ENCODE measurements at places on chromosomes 4 and X.

DNA sequence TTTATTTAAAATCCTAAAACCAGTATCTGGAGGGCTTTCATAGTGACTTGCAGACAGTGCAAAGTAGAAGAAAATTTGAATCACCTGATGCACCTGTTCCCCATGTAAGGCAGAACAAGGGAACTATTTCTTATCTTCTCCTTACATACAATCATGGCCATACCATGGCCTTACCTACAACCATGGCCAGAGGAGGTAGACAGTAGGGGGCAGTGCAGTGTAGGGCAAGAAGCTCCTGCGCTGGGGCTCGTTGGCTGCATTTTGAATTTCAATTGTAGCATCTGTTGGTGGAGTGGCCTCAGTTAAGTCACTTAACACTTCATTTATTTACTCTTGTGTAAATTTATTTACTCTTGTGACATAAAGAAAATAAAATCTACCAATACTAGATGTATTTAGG lies 33.0 kb downstream of the GALNTL6 start:
- DNase-seq: peak; percentile 56

DNA sequence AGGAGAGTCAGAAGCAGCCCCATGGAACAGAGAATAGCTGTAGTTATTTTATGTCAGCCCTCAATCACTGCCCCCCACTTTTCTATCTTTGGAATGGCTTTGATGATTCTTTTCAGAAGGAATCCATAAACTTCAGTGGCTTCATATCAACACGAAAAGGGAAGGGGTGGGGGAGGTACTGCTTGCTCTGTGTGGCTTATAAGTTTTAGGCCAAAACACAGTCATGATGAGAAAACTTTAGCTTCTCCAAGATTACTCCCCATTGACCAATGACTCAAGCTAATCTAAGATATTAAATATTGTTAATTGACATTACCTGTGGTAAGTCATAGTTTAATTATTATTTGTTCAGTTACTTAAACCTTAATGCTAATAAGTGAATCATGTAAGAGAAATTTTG lies 669.6 kb upstream of the FAM241A start:
- DNase-seq: no peak

- DNase-seq: no peak
These were observed 558.1 kb downstream of the IL1RAPL1 start for GRCh38 chrX:29145316-29145715.

- no peak for DNase-seq
These were observed 70.5 kb upstream of the MXD4 start for GRCh38 chr4:2332201-2332975.

GRCh38 chrX:7119950-7120877 lies 27.3 kb upstream of the STS start:
- DNase-seq: no peak

DNA sequence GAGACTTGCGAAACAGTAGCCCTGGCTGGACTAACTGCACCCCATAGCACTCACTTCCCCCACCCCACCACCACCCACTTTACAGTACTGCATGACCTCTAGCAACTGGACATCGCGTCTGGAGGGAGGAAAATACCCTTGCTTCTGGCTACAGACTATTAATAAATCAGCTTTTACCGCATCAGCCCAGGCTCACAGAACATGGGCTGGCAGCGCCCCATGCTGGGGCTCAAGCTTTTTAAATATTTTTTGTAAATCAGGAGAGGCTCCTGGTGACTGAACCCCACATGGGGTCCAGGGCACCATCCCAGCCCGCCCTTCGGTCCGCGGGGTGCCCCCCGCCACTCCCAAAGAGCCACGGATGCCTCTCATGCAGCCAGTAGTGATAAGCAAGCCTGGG lies 2.7 kb downstream of the HS6ST2 start:
- no peak for DNase-seq

GRCh38 chrX:23749576-23749975 lies 6.5 kb upstream of the ACOT9 start:
- DNase-seq: no peak

- DNase-seq: no peak
These were observed 92.8 kb downstream of the FRAS1 start for GRCh38 chr4:78149751-78150542.

DNA sequence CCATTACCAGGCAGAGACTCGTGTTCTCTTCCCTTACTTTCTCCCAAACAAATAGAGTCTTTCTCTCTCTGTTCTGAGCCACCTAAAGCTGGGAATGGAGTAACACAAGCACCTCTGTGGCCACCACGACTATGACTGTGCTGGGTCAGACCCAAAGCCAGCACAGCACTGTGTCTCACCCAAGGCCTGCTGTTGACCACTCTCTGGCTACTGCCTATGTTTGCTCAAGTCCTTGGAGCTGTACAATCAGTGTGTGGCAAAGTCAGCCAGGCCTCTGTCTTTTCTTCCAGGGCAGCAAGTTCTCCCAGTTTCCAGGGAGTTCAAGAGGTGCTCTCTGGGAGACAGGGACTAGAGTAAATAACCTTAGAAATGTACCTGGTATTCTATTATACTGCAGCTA lies 239.4 kb downstream of the FAM47A start:
- no peak for DNase-seq

DNA sequence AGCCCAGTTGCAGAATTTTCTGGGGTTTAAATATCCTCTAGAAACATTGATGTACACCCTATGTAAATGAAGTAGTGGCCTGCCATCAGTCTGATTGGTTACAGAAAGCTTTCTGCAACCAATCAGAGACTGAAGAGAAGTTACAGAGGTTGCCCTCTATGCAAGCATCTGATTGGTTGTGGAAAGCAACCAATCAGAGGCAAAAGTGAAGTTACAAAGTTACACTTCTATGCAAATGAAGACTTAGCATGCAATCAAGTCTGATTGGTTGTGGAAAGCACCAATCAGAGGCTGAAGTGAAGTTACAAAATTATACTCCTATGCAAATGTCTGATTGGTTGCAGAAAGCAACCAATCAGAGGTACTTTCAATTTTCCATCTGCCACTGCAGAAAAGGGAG lies 51.9 kb upstream of the USP9X start:
- DNase-seq: no peak

GRCh38 chr4:86160426-86160825 lies 199.4 kb downstream of the MAPK10 start:
- DNase-seq: no peak
